ENCODE measurements at places on chromosomes 12 and 14. TPM values are rescaled to one million over a fixed set of nuclear protein-coding genes. Genes with fewer than 3 reads are reported as not detected.

ACRBP gene
- 2.1 TPM for polyA plus RNA-seq

IAPP gene
- polyA plus RNA-seq, result not detected

AVPR1A gene
- polyA plus RNA-seq, result 6.6 TPM

TAS2R8 gene
- not detected for polyA plus RNA-seq

L2HGDH gene
- 6.6 TPM for polyA plus RNA-seq

CLEC6A gene
- not detected for polyA plus RNA-seq

CIROP gene
- polyA plus RNA-seq, result not detected

TAS2R31 gene
- 0.58 TPM for polyA plus RNA-seq

RD3L gene
- polyA plus RNA-seq, result not detected

GRCh38 chr12:5003025-5003666 lies 40.5 kb upstream of the KCNA5 start:
- H3K27me3 ChIP-seq, result peaks cover 5% of the 10 kb centered on the region
- H3K36me3 ChIP-seq, result no peaks in the 10 kb centered on the region
- no peak overlapping the region for H3K4me3 ChIP-seq
- peak; percentile 52 for DNase-seq

GRCh38 chr12:28933864-28934527 lies 215.1 kb upstream of the FAR2 start:
- no peak for DNase-seq
- H3K36me3 ChIP-seq, result no peaks in the 10 kb centered on the region
- no peaks in the 10 kb centered on the region for H3K27me3 ChIP-seq
- H3K27ac ChIP-seq, result no peak overlapping the region
- H3K4me1 ChIP-seq, result no peaks in the 10 kb centered on the region

- H3K27me3 ChIP-seq, result no peaks in the 10 kb centered on the region
- H3K4me3 ChIP-seq, result no peak overlapping the region
- no peaks in the 10 kb centered on the region for H3K36me3 ChIP-seq
- no peak for DNase-seq
- H3K27ac ChIP-seq, result no peak overlapping the region
Measured at GRCh38 chr12:47527816-47528215, 178.0 kb downstream of the RPAP3 start.

- no peaks in the 10 kb centered on the region for H3K36me3 ChIP-seq
- DNase-seq, result no peak
- H3K4me3 ChIP-seq, result no peak overlapping the region
- H3K4me1 ChIP-seq, result peaks cover 8% of the 10 kb centered on the region
- peaks cover 31% of the 10 kb centered on the region for H3K27me3 ChIP-seq
Measured at GRCh38 chr14:77979171-77979570, 179.3 kb downstream of the ADCK1 start.

DNA sequence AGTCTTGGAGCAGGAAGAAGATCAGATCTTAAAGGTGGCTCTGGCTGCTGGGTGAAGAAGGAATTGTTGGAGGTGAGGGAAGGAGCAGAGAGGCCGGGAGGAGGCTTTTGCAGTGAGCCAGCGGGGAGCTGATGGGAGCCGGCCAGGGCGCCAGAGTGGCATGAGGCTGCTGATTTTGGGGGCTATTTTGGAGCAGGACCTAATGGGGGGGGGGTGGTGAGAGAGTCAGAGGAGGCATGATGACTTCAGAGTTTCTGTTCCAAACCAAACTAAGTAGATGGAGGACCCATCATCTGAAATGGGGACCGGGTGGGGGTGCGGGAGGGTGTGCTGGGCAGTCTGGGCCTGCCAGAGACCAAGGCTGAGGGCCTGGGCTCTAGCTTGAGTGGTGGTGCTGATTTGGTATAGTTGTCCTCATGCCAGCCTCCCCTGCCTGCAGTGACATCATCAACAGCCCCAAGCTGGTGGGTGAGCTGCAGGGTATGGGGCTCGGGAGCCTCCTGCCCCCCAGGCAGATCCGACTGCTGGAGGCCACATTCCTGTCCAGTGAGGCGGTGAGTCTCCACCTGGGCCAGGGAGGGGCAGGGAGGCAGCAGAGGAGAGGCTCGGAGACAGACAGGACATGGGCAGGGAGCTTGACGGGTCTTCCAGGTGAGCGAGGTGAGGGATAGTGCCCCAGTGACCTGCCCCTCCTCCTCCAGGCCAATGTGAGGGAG lies 6.2 kb downstream of the TNFAIP2 start:
- H3K4me3 ChIP-seq, result no peak overlapping the region
- H3K27me3 ChIP-seq, result peaks cover 25% of the 10 kb centered on the region
- H3K27ac ChIP-seq, result no peak overlapping the region
- H3K4me1 ChIP-seq, result peaks cover 63% of the 10 kb centered on the region
- DNase-seq, result no peak

DNA sequence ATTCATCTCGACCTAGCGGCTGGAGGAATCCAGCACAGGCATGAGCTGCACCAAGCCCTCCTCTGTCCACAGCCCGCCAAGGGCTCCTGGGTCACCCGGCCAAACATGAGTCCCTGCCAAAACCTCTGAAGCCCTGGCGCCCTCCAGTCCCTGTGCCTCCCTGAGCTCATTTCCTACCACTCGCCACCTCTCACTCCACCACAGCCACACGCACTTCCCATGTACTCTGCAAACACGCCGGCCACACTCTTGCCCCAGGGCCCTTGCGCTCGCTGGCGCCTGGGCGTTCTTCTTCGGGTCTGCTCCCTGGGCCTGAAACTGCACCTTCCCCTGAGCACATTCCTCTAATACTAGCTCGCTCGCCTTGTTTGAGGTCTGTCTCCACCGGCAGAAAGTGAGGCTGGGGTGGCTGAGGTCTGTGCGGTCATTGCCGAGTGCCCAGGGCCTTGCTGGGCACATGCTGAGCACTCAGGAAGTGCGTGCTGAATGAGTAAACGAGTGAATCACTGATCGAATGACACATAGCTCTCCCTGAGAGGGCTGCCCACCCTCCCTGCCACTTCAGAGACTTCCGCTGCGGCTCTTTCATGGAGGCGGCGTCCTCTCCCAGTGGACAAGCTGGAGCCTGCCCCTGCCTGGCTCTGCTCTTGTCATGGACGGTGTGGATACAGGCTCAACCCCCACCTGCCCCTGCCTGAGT lies 33.7 kb upstream of the DLK1 start:
- no peak overlapping the region for H3K27ac ChIP-seq
- DNase-seq, result no peak
- H3K27me3 ChIP-seq, result peaks cover 2% of the 10 kb centered on the region
- H3K4me3 ChIP-seq, result no peak overlapping the region
- H3K4me1 ChIP-seq, result peaks cover 59% of the 10 kb centered on the region

- no peaks in the 10 kb centered on the region for H3K27me3 ChIP-seq
- no peak overlapping the region for H3K4me3 ChIP-seq
- no peak overlapping the region for H3K27ac ChIP-seq
Measured at GRCh38 chr12:29395356-29395755, 14.4 kb upstream of the ERGIC2 start.

DNA sequence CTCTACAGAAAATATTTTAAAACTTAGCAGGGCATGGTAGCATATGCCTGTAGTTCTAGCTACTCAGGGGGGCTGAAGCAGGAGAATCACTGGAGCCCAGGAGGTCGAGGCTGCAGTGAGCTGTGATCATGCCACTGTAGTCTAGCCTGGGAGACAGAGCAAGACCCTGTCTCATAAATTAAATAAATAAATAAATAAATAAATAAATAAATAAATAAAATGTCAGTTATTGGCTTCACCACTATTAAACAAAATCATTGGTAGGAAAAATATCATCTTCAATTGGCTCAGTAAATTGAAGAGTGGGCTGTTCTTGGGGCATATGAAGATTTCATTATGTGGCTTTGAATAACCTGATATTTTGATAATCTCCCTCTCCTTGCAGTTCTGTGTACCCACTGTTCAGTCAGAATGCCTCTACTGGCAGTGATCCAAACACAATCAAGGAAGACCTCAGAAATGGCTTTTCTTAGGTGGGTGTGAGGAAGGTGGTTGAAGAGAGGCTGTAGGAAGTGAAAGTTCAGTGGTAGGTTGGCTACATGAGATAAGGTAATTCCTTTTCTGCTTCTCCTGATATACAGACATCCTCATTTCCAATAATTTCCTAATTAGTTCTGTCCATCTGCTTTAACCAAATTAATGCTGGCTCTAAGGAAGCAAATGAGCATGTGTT lies 175.8 kb downstream of the MSRB3 start:
- no peak overlapping the region for H3K27ac ChIP-seq
- no peak for DNase-seq

GRCh38 chr12:104703372-104703771 lies 246.6 kb downstream of the CHST11 start:
- no peak overlapping the region for H3K27ac ChIP-seq
- no peak overlapping the region for H3K4me3 ChIP-seq
- DNase-seq, result no peak
- H3K27me3 ChIP-seq, result no peaks in the 10 kb centered on the region
- H3K4me1 ChIP-seq, result peaks cover 16% of the 10 kb centered on the region
- H3K36me3 ChIP-seq, result no peaks in the 10 kb centered on the region

- peaks cover 59% of the 10 kb centered on the region for H3K36me3 ChIP-seq
- H3K27ac ChIP-seq, result no peak overlapping the region
- peaks cover 10% of the 10 kb centered on the region for H3K4me1 ChIP-seq
Measured at GRCh38 chr12:56107242-56107641, 2.9 kb downstream of the PA2G4 start.

- DNase-seq, result no peak
- H3K27ac ChIP-seq, result no peak overlapping the region
- H3K4me3 ChIP-seq, result no peak overlapping the region
- peaks cover 82% of the 10 kb centered on the region for H3K36me3 ChIP-seq
- no peaks in the 10 kb centered on the region for H3K27me3 ChIP-seq
Measured at GRCh38 chr12:56350662-56351061, 9.2 kb downstream of the STAT2 start.

DNA sequence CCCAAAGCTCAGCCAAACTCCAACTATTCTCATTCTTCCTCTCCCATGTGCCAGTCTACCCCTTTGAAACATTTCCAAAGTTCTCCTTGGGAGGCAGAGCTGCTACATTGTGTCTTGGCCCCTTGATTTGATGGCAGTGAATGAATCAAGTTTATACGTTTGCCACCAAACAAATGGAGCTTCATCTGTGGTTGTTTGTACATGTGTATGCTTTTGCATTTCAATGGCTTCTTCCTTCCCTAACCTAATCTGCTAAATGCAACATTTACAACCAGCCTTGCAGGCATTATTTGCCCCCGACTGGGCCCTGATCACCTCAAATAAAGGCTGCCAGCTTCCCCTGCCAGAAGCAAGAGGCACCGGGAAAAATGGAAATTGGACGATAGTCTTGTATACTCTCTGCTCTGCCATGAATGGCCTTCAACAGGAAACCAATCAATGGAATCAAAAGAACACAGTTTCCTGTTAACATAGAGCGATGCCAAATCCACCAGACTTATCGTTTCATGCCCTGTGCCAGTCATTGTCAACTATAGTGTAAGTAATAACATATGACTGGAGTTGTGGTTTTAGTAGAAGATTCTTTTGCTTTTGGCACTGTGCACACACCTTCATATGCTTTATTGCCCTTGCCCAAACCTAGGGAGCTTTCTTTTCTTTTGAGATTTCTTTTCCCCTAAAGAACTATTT lies 97.8 kb downstream of the TMEM30B start:
- H3K27ac ChIP-seq, result no peak overlapping the region
- DNase-seq, result peak; percentile 28
- H3K27me3 ChIP-seq, result no peaks in the 10 kb centered on the region
- H3K4me3 ChIP-seq, result no peak overlapping the region
- peaks cover 16% of the 10 kb centered on the region for H3K4me1 ChIP-seq

Measured in muscle of leg (tissue), 16 donors.